Stimulated activated CD8-positive, alpha-beta memory T cell treated with anti-CD3 and anti-CD28 coated beads, Interleukin-15, amount 100 ng/mL, for 24 hours (primary cell): ENCODE measurements at places on chromosomes 2 and 18.

- no peak for DNase-seq
These were observed 4.8 kb upstream of the STARD7 start for GRCh38 chr2:96213379-96213778.

- DNase-seq = no peak
These were observed 79.3 kb upstream of the CD28 start for GRCh38 chr2:203626952-203627681.

GRCh38 chr2:141329964-141330363, 800.9 kb downstream of the LRP1B start:
- DNase-seq = no peak

- no peak for DNase-seq
These were observed 490.4 kb upstream of the FANCL start for GRCh38 chr2:58731488-58731869.

- DNase-seq = no peak
These were observed 9.4 kb downstream of the CRACDL start for GRCh38 chr2:98926601-98927000.

- DNase-seq = no peak
These were observed 10.8 kb downstream of the SPR start for GRCh38 chr2:72897785-72898584.

DNA sequence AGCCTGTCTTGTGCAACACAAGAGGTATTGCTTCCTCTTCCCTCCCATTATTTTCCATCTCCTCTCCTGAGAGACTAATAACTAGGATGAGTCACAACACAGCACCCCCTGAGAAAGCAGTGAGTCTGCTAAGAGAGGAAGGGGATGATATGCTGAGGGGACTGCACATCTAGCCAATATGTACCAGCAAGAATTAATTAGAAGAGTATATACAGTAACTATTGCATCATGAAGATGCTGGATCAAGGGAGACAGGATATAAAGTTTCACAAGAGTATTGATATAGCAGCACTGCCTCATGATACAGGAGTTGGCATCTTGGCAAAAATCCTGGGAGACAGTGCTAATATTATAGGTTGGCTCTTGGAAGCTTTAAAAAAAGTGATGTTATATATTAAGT, 289.9 kb upstream of the RBMS1 start:
- DNase-seq = no peak

DNA sequence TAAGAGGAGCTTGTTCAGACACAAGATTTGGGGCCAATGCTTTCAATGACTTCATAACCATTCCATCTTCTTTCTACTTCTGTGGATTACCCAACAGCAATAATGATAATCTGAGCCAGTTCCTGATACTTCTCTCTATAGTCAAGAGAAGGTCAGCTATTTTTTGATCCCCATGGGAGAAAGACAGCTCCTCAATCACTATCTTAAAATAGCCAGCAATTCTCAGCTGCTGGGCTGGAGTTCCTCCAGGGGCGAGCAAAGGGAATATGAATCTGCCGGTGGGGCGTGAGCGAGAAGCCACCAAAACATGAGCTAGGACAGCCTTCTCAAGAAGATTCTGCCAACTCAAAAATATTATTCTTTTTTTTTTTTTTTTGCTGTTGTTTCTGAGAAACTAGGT, at the start of gene TMEM182:
Gene TMEM182 (plus strand): TSS at position 269 of the 400 bp plus-strand sequence. CDS start 187 bp downstream, outside the sequence.
- no peak for DNase-seq

- no peak for DNase-seq
These were observed 53.8 kb downstream of the GULP1 start for GRCh38 chr2:188345426-188345825.

DNA sequence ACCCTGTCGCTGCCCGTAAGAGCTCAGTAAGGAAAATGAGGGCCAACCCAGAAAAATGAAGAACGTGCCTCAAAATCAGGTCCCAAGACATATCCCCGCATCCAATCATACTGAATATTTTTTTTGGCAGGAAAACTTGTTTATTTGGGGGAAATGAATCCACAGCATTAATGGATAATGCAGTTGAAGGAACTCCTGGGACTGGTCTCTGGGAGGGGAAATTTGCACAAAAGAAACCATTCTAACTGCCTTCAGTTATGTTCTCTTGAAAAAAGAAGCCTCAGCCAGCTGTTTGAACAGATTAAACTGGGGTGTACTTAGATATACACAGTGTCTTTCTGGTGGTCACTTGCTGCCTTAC, 61.3 kb downstream of the SPRED2 start:
- DNase-seq = no peak

DNA sequence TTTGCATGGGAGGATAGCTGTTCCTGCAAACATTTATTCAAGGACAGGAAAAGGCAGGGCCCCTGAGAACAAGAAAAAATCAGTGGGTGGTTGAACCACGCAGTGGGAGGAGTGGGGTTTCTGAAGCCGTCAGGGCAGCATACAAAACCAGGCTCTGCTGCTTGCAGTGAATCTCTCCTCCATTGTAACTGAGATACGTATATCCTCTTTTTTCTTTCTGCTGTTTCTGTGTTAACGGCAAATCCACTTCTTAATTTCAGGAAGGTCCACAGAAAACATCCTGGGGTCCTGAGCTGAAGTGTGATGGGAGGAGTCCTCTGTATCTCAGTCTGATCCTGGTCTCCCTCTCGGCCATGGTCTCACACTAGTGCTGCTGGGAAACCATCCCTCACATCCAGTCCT, 27.2 kb upstream of the KCNF1 start:
- no peak for DNase-seq
